HCEC 1CT (cell line): ENCODE measurements at places on chromosomes 12 and 14.

GRCh38 chr12:112148031-112148513, 22.7 kb downstream of the TRAFD1 start:
- DNase-seq, result peak; percentile 43

GRCh38 chr12:74021937-74022336, 515.7 kb upstream of the ATXN7L3B start:
- peak; percentile 30 for DNase-seq

DNA sequence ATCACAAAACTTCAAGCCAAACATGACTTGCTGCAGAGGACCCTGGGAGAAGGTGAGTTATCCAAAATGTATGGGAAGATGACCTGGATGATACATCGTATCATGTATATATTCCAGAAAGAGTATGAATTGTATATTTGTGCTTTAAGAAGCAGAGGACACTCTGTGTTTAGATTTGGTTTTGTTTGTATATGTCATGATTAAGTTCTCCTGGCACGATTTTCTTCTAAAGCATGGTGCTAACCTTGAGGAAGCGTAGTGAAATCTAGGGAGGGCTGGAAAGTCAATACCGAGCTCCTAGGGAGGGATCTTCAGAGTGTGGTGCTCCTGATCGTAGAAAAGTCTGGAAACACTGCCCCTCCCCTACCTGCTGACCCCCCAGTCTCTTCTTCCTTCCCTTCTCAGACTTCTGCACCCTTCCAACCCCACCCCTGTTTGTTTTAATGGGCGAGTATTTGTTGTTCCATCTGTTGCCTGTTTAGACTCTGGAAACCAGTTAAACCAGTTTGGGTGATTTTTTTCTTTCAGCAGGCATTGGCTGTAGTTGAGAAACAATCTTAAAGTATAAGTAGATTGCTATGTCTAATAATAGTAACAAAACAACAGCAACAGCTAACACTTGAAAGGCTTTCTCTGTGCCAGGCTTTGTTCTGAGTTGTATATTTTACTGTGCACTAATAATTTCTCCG, 141.6 kb downstream of the KICS2 start:
- DNase-seq, result no peak

- no peak for DNase-seq
Measured at GRCh38 chr12:40184493-40185302, 40.1 kb upstream of the LRRK2 start.

DNA sequence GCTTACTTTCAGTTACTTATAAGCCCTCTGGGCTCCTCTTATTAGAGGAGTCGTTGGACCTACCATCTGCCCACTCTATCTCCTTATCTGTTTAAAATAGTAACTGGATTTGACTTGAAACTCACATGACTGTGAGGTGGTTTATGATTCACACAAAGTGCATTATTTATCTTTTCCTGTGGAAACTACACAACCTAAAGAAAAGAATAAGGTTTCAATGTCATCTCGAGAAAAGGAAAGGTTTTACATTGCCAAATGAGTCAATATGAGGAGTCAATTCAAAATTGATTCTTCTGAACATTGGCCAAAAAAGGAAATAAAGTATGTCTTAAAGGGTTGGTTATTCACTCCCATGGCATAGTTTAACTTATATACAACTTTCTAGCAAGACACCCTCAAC, 225.0 kb upstream of the G2E3 start:
- DNase-seq, result peak; percentile 45

GRCh38 chr14:60975551-60975950, 5.3 kb downstream of the TRMT5 start:
- no peak for DNase-seq

DNA sequence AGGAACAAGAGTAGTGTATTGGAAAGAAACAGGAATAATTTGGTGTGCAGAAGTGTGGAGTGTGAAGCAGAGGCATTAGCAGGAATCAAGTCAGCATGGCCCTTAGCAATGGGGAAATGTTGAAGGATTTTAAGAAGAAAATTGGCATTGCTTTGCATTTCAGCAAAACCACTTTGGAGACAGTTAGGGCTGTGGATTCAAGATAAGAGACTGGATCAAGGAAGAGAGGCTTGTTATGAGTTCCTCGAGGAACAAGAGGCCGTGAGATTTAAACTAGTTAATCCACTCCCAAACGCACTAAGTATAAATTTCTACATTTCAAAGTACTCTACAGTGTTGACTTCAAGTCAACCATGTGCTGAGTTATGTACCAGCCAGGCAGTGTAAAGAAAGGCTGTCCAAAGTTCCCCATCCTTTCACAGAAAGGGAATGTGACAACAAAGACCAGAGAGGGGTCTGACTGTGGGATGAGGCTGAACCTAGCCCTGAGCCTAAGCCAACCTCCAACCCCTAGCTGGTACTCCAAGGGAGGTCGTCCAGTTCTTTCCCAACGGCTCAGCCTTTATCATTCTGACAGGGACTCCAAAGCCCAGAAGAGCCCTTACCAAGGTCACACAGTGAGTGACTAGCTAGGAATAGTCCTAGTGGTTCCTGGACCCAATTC, 91.2 kb upstream of the BMP4 start:
- no peak for DNase-seq

DNA sequence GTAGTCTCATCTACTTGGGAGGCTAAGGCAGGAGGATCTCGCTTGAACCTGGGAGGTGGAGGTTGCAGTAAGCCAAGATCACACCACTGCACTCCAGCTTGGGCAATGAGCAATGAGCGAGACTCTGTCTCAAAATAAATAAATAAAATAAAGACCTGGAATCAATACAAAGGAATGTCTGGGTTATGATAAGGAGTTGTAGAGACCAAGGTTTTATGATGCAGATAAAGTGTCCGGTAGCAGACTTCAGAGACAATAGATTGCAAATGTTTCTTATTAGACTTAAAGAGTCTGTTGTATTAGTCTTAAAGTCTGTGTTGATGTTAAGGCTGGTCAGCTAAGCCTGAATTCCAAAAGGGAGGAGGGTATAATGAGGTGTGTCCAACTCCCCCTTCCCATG, 35.2 kb upstream of the RNASE1 start:
- DNase-seq, result no peak

DNA sequence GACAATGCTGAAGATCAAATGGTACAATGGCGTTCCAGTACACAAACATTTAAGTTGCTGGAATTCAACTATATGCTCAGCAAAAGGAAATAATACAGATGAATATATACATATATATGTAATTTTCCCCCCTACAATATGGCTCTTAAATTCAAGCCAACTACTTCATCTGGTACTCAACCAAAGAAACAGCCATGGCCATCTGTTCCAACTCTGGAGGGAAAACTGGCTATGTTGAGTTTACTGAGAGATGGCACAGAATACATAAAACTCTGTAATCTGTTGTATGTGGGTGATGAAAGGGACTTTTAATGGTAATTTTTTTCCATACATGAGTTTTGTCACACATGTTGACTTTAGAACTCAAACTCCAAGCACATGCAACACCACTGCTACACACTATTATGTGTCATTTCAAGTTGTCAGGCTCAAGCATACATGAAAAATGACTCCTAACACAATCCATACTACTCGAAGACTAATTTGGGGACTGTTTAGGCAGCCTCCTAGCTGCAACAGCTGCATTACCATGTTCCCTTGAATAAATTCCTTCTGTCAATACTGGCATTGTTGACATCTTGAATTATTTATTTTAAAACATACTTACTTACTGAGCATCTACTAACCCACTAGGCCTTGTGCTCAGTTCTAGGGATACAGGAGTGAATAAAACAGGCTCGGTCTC, 38.2 kb upstream of the MAP3K9 start:
- no peak for DNase-seq

- DNase-seq, result no peak
Measured at GRCh38 chr14:66140213-66140918, 345.8 kb upstream of the CCDC196 start.

DNA sequence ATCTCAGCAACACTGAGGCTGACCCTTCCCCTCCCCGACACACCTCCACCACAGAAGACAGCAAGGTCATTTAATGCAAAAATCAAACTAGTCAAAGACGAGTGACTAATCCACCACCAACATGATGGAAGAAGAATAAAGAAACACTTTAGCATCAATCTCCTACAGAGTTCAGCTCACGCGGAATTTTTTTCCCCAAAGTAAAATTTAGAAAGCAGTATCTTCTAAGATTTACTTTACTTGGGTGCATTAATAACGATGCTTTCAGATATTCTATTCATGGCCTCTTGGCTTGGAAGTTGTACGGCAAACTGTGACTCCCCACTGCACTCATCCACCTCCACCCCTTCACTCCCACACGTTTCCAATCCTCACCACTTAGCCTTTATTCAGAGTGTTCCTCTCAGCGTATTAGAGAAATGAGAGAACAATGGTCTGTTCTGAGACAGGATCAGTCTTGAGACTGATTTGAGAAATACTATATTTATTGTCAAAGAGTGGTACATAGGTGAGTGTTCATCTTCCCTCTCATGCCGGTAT, 1.9 kb downstream of the EGLN3 start:
- DNase-seq, result no peak

DNA sequence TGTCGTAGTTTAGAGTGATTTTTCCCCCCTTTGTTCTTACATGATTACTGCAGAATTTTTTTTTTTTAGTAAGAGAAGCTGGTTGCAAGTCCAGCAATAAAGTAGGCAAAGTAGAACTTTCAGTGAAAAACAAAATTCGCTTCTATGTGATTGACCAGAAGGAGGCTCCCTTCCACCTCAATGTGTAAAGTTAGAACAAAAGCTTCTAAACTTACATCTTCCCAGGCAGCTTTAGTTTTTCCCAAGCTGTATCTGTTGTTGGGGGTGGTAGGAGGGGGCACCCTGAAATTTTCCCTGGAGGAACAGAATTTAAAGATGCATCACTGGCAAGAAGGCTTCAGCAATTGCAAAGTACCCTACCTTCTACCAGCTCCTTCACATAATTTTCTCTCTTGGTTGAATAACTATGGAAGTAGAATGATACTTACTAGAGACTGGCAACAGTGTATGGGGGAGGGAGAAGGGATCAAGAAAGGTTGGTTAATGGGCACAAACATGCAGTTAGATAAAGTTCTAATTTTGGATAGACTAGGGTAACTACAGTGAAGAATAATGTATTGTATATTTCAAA, 87.3 kb upstream of the E2F7 start:
- peak; percentile 59 for DNase-seq

DNA sequence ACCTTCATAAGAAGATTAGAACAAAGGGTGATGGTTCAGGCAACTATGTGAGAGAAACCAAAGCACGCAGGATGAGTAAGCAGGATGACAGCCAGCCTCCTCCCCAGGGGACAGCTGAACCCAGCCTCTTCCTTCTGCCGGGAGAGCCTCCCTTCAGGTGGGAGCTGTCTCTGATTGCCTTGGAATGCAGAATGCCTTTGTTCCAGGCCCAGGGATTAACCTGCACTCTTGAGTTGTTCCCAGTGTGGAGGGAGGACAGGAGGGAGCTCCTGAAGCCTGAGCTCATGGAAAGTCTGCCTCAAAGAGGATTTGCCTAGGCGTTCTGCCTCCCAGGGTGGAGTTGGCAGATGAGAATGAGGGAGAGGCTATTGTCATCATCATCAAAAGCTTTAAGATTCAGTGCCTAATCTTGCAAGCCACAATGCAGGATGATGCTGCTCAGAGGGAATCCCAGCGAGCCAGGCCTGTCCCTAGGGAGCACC, 3.6 kb upstream of the KRT6A start:
- DNase-seq, result peak; percentile 22

DNA sequence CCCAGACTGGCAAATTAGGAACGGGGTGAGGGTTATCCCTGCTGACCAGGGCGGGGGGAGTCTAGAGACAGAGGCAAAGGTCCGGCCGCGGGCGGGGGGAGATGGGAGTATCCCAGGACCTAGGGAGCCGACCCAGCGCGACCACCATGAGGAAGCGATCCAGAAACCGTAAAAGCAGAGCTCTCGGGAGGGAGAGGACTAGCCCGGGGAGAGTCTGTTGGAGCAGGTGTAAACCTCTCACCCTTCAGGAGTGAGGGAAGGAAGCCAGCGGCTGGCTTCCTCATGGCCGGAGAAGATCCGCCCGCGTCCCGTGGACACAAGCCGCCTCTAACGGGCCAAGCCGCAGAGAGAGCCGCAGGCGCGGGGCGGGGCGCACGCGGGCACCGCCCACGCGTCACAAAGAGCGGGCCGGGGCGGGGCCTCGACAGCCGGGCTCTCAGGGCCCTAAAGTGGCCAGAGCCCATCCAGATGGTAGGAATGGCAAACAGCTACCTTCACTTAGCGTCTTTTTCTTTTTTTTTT, at the start of gene ACRBP:
TSS of gene ACRBP (minus strand) at position 350 of the 522 bp plus-strand sequence. CDS start at position 284, 66 bp downstream.
- no peak for DNase-seq

DNA sequence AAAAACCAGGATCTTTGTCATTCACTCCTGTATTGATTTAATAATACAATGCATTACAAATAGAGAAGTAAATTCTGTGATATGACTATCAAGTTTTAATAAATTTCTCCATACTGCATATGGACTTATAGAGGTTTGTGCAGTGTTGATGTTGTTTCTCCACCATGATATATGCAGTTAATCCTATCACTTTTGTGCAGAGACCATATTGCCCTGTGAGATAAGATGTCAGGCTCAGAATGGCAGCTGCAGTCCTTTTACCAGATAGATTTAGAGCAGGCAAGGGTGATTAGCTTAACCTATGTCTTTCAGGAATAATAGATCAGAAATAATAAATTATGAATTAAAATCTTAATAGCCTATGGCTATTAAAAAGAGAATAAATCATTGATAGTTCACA, 38.6 kb upstream of the KCNJ8 start:
- DNase-seq, result no peak

GRCh38 chr12:92648242-92649031, 54.4 kb upstream of the PLEKHG7 start:
- no peak for DNase-seq

GRCh38 chr12:88052686-88053085, 23.5 kb upstream of the C12orf50 start:
- peak; percentile 63 for DNase-seq

- DNase-seq, result peak; percentile 94
Measured at GRCh38 chr14:96122496-96122895, 82.1 kb upstream of the BDKRB2 start.

GRCh38 chr12:111368291-111368787, 556 bp downstream of the PHETA1 start:
- DNase-seq, result no peak

- DNase-seq, result peak; percentile 89
Measured at GRCh38 chr12:63978519-63978918, 134.0 kb downstream of the SRGAP1 start.

- DNase-seq, result no peak
Measured at GRCh38 chr14:103280278-103280928, 53.6 kb upstream of the EIF5 start.
